Suppressor macrophage (primary cell): ENCODE measurements at places on chromosomes 7 and 10.
A peak's percentile ranks its signal among the peaks of the same experiment; 100 is the strongest.

- no peak for DNase-seq
These were observed 1.1 kb downstream of the ODAD2 start for GRCh38 chr10:27997865-27998177.

- DNase-seq = no peak
These were observed 87.4 kb downstream of the CCNY start for GRCh38 chr10:35423505-35424306.

DNA sequence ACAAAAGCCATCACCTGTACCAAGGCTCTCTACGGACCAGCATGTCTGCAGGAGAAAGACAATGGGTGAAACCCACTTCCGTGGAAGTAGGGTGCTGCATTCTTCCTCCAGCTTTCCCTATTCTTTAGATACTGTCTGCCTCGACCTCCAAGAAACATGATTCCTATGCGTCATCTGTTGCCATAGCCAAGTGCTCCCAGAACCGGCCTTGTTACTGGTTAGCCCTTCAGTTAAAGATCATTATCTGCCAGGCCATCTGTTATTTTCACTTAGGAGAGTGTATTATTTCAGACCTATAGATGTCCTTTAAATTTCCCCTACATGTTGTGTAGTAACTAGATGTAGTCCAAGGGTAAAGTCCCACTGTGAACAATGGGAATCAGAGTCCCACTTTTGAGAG, 89.0 kb upstream of the KIAA1217 start:
- no peak for DNase-seq

- peak; percentile 23 for DNase-seq
These were observed 166.2 kb upstream of the INHBA start for GRCh38 chr7:41869091-41869490.

- DNase-seq = no peak
These were observed 91.6 kb downstream of the HECW1 start for GRCh38 chr7:43204081-43204480.

GRCh38 chr10:50367732-50368131, 116.4 kb upstream of the ASAH2 start:
- peak; percentile 41 for DNase-seq

DNA sequence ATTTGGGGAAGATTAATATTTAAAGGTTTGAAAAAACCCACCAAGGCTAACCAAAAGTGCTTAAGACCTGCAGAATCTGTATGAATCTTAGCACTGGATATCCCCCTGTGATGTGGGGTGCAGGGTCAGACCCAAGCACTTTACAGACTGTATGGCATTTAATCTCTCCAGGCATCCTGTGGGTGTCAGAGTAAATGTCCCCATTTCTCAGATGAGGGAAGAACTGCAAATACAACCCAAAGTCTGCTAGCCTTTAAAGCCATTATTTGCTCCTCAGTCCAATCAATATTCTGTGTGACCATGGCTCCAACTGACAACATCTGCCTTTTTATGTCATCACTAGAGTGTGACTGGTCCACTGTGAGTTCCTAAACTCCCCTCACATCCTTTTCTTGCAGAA, 10.0 kb upstream of the MBL2 start:
- no peak for DNase-seq

GRCh38 chr10:46557319-46558121, 1.1 kb upstream of the GPRIN2 start:
- DNase-seq = no peak

GRCh38 chr10:125343118-125343925, 183.0 kb upstream of the CTBP2 start:
- DNase-seq = peak; percentile 44

DNA sequence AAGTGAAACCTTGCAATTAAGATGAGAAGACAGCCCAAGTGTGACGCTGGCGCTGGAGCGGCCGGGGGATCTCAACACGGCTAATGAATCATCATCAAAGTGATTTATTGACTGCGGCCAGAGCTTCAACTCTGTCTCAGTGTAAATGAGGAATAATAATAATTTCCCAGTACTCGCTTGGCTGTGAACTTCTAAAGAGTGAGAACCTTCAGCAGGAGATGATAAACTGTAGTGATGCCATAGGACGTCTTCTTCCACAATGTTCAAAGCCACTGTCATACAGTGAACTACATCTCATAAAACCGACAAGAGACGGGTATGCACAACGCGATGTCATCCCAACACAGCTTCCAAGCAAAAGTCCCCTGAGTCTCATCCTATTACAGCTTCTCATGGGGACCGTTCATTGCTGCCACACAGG, 123.6 kb upstream of the NOBOX start:
- DNase-seq = no peak

GRCh38 chr7:118583641-118584040, 359.1 kb downstream of the ANKRD7 start:
- DNase-seq = no peak

GRCh38 chr10:114285961-114286441, 46.9 kb downstream of the VWA2 start:
- DNase-seq = no peak

DNA sequence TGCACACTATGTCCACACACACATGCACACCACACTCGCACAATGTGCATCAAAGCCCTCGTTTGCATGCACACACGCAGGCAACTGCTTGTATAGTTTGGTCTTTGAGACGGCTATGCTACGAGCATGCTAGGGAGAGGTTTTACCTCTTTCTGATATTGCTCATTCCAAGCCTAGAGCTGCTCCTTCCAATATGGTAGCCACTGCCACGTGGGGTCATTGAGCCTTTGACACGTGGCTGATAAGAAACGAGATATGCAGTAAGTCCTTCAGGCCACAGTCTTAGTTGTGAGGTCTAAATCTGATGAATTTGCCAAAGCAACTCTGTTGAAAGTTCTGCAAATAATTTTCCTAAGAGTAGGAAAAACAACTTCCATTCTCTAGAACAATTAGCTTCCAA, 204.4 kb downstream of the KLF6 start:
- DNase-seq = no peak

GRCh38 chr7:139536152-139536551, 12.7 kb downstream of the CLEC2L start:
- no peak for DNase-seq

DNA sequence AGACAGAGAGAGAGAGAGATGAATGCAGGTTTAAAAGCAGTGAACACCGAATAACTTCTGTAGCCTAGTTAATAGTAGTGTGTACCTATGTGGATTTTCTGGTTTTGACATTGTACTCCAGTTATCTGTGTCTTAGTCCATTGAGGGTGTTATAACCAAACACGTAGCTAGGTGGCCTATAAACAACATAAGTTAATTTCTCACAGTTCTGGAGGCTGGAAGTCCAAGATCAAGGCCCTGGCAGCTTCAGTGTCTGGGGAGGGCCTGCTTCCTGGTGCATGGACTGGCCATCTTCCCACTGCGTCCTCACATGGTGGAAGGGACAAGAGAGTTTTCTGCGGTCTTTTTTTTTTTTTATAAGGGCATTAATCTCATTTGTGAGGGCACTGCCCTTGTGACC, 23.5 kb downstream of the AOC1 start:
- DNase-seq = no peak

DNA sequence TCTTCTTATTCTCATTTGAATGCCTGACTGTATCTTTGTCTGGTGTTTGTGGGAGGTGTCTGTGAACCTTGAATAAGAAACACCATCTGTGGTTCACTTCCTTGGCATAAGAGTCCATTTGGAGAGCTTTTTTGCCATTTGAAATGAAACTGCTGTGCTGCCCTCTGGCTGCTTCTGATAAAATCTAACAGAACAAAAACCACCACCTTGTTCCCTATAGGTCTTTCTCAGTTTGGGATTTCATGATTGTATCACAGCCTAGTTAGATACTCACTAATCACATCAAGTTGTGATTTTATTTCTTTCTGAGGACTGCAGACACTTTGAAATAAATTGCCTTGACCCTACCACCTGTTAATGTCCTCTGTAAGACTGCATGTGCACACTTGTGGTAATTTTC, 102.7 kb upstream of the FAM13C start:
- DNase-seq = no peak

DNA sequence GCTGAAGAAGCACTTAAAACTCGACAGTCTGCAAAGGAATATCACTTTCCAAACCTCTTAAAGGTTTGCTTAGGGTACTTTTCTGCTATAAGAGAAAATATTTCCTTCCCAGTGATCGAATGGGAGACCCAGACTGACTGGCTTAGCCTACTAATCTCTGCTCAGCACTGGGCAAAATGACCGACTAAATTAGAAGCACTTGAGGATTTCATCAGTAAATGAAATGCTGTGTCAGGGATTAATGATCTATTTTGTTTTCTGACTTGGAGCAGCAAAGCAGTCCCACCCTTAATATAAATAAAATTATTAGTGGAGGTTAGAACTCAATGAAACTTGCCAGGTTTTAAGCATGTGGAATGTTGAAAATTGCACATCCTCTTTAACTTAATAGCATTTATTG, 411.6 kb downstream of the NEBL start:
- DNase-seq = no peak

- DNase-seq = peak; percentile 78
These were observed 1378.7 kb downstream of the XPNPEP1 start for GRCh38 chr10:108544500-108545120.

- no peak for DNase-seq
These were observed 243.6 kb downstream of the KCNMA1 start for GRCh38 chr10:77393821-77394501.

- DNase-seq = no peak
These were observed 78.2 kb downstream of the VTI1A start for GRCh38 chr10:112525200-112525599.

DNA sequence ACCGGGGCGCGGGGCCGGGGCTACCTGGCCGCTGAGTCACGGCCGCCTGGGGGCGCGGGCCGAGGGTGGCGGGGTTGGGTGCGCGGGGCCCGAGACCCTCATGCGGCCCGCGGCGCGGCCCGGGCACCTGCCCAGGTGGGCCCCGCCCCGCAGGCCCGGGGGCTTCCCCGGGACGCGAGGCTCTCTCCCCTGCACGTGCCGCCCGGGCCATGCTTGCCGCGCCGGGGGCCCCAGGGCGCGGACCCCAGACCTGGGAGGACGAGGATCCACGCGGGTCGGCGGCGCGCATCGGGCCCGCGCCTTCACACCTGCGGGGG, 402 bp downstream of the MAFK start:
- no peak for DNase-seq

GRCh38 chr7:47973739-47974138, 5.7 kb downstream of the HUS1 start:
- no peak for DNase-seq

GRCh38 chr10:55233505-55233904, 432.5 kb upstream of the PCDH15 start:
- no peak for DNase-seq

- no peak for DNase-seq
These were observed 135.3 kb upstream of the ITGB1 start for GRCh38 chr10:33093362-33093761.
